ENCODE measurements at places on chromosomes 11 and 22.

- no peak for ATAC-seq
Measured at GRCh38 chr11:113022262-113022661, 61.0 kb downstream of the NCAM1 start.

DNA sequence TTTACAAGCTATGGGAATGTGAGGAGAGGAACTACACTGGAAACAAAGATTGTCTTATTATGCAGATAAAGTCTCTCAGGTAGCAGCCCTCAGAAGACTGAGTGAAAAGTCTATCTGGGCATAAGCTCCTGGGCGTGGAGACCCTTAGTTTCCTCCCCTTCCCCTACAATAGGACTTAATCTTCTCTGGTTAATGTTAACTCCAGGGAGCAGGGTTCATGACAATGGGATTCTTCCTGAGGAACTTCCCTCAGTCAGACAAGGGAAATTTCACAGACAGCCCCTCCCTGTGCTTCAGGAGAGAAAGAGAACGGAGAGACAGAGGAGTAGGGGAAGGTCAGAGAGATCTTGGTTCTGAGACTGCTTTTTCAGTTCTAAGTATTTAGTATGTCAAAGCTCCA, 1428.6 kb downstream of the LRRC4C start:
- ATAC-seq: no peak

DNA sequence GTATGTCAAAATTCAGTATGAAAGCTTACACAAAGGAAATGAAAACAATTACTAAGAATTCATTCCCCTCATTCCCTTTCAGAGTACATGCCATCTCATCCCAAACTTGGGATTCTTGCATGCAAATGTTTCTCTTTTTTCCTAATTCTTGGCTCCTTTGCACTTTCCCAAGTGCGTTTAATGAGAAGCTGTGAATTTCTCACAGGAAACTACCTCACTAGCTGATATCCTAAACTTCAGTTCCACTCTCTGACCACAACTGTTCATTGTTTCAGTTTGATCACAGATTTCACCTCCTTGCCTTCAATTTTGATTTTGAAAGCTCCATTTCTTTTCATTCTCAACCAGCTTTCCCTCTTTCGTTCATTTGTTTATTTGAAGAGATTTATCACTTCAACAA, 5.9 kb upstream of the ARL14EP start:
- ATAC-seq: no peak

- ATAC-seq: no peak
Measured at GRCh38 chr22:20792966-20793728, 19.2 kb downstream of the SERPIND1 start.

DNA sequence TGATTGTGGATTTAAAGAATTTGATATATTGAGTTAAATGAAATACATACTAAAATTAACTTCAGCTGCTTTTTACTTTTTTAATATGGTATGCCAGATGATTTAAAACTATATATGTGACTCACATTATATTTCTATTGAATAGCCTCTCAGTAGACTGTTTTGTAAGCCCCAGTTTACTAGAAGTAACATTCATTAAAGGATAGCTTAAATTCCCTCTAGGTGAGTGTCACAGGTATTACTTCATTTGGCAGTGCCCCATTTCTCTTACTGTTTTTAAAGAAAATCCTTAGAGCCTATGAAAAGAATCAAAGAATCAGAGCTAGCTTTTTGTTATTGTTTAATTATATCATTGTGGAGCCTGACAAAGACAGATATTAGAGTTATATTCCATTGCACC, 48.6 kb downstream of the ZC3H12C start:
- ATAC-seq: no peak

DNA sequence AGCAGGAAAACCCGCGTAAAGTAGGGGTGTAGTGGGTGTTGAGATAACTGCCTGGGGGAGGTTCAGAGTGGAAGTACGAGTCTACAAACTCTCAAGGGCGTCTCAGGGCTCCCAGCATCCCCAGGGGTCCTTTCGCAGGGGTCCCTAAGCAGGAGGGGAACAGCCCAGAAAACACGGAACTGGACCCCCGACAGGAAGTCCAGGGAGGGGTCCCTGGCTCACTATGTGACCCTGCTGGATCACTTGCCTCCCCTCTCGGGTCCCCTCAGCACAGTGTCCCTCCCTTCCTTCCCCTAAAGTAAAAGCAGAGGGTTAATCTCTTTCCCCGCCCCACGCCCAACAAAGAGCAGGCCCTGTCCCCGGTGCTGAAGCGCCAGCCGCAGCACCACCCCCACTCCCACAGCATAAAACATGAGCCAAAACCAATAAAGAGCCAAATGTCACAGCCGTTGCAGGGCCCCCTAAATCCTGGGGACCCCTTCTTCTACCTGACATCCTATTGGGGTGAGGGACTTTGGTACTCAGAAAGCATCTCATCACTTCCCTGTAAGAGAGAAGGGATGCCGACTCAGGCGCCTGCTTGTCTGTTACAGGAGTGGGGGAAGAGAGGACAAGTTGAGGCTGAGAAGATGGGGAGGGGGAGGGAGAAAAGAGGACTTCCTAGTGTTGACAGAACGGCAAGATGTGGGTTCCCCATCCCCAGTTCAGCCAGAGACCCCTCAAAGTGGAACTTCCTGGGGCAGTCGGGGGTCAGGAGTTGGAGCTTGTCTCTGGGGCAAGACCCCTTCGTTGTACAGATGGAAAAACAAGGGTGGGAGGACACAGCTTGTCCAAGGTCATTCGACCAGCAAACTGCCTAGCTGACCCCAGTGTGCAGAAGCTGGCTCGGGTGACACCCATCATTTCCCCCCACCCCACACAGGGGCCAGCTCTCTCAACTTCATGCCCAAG, 1.4 kb upstream of the NEFH start:
- ATAC-seq: no peak

- ATAC-seq: no peak
Measured at GRCh38 chr22:20646906-20647305, 127.0 kb upstream of the SERPIND1 start.

DNA sequence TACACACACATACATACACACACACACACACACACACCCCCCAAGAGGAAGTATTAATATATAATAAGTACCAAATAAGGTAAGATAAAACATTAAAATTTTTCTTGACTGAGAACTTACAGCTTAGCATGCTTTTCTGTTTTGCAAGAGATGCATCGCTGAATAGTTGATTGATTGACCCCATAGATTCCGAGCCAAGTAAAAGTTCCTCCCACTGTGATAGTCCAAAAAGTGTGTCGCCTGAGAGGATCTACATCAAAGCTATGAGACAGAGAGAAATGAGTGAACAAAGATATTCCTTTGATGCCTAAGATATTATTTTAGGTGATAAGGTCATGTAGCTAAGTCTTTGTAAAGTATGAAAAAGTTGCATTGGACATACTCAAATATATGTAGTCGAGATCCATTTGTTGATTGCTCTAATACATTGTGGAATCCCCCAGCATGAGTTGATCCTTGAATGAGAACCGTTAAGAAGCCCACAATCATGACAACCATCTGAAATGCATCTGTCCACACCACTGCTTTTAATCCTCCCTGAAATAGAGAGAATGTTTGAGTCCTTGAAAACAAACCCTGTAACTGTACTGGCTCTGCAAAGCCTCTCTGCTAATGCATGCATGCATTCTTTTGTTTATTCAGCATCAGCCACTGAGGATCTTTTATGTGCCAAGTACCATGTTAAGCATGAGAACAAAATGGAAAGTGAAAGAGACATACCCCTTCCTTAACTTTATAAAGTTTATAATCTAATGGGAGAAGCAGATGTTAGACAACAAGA, 18.3 kb downstream of the SLC5A12 start:
- no peak for ATAC-seq
